ENCODE measurements at places on chromosomes 3 and 15.

GRCh38 chr3:70871909-70872656, 559.6 kb upstream of the MDFIC2 start:
- DNase-seq, result no peak

DNA sequence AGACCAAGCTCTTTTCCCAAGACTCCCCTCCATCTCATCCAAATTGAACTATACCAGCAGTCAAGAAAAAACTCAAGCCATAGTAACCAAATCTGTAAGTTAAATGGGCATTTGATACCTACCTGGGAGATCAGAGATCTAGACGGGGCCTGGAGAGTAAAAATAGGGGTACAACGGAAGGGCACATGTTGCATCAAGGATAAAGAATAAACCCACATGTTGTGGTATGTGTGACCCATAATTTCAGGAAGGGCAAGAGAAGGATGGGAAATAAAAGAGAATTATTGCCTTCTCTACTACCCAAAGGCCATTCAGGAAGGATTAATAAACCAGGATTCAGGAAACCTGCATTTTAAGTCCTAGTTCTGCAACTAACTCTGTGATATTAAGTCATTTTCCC, 1.5 kb downstream of the TEX55 start:
- no peak for DNase-seq

DNA sequence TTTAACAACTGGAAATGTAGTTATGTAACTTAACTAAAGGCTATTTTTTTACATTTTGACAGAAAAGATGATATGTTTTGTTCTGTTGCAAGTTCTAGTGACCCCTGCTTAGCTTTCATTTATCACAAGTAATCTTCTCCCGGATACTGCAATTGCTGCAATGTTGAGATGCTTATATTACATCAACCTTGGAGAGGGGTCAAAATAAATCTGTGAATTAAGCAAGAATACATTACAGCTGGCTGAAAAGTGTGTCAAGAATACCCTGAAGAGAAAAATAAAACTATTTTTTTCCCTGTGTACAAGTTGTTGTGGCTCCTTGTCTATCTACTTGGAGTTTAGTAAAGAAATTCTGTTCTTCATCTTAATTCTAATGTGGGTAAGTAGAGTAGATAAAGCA, 232.1 kb upstream of the GOLIM4 start:
- DNase-seq, result no peak

GRCh38 chr3:106004137-106004681, 135.4 kb upstream of the CBLB start:
- no peak for DNase-seq

- peak; percentile 24 for DNase-seq
Measured at GRCh38 chr15:52220937-52221660, 29.9 kb upstream of the GNB5 start.

DNA sequence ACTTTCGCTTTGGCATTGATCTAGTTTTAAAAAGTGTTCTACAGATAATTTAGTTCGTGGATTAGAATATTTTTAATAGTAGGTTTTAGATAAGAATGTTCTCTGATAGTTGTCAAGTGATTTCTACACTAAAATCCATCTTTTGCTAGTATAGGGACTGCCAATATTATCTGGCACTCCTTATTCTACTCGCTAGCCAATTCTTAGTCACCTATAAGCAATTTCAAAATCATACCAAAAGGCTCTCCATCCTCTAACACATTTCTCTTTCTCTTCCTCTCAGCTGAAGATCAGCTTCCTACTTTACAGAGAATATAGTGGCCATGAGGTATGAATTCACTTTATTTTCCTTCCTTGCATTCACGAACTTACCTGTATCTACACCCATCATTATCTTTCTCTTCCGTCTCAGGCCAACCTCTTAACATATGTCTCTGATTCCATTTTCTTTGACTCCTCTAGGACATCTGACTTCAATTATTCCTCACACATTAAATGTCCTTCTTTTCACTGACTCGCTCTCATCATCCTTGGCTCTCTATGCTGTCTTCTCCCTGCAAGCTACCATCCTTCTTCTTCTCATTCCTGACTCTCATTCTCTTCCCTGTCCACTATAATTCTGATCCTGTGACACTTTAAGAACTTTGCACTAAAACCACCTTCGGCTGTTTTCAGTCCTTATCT, 35.5 kb downstream of the C3orf80 start:
- DNase-seq, result no peak

DNA sequence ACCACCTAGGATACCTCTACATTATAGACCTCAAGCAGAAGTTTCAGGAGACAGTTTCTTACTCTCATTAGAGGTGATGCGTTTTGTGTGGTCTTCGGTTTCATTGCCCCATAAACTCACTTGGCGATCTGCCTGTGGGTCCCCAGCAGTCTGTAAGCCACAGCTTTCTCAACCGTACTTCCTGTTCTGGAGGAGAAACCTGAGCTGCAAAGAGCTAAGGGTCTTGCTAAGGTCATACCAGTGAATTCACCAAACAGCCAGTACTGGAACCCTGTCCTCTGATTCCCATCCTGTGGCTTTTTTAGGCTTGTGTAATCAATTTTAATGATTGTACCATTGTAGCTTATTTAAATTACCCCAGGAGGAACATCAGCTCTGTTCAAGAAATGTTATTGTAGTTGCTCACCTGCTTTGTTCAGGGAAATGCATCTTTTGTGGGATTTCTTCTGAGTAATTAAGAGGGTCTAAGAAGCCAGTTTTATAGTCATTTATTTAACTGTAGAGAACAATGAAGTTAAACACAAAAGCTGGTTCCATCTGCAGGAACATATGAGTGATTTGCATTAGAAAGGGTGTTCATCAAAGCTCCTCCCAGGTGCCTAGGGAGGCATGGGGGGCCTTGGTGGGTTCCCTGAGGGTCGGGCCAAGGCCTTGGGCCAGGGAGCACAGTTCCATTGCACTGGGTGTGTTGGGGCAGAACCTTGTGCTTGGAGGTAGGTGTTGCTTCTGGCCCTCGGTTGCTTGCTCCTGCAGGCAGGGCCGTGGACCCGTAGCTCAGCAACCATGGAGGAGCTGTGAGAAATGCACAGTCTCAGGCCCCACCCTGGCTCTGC, 69.6 kb downstream of the APBA2 start:
- DNase-seq, result peak; percentile 17
